ENCODE measurements at places on chromosomes 2 and 18.

DNA sequence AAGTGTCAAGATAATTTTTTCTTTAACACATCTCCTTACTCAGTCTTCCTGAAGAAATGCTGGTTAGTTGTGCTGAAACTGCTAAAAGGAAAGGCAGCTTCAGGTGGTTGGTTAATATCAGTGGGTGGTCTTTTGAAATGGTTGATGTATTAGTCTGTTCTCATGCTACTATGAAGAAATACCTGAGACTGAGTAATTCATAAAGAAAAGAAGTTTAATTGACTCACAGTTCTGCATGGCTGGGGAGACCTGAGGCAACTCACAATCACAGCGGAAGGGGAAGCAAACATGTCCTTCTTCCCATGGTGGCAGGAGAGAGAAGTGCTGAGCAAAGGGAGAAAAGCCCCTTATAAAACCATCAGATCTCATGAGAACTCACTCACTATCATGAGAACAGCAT is 125.9 kb upstream of the CYRIA start:
- H3K4me1 ChIP-seq: no peaks in the 10 kb centered on the region
- H3K4me3 ChIP-seq: no peak overlapping the region
- H3K27me3 ChIP-seq: no peaks in the 10 kb centered on the region
- H3K27ac ChIP-seq: no peak overlapping the region

GRCh38 chr2:203396667-203397066 is 68.5 kb downstream of the ABI2 start:
- H3K27ac ChIP-seq: no peak overlapping the region
- peak; percentile 39 for DNase-seq
- H3K4me1 ChIP-seq: no peaks in the 10 kb centered on the region
- H3K36me3 ChIP-seq: peaks cover 13% of the 10 kb centered on the region
- H3K27me3 ChIP-seq: no peaks in the 10 kb centered on the region

DNA sequence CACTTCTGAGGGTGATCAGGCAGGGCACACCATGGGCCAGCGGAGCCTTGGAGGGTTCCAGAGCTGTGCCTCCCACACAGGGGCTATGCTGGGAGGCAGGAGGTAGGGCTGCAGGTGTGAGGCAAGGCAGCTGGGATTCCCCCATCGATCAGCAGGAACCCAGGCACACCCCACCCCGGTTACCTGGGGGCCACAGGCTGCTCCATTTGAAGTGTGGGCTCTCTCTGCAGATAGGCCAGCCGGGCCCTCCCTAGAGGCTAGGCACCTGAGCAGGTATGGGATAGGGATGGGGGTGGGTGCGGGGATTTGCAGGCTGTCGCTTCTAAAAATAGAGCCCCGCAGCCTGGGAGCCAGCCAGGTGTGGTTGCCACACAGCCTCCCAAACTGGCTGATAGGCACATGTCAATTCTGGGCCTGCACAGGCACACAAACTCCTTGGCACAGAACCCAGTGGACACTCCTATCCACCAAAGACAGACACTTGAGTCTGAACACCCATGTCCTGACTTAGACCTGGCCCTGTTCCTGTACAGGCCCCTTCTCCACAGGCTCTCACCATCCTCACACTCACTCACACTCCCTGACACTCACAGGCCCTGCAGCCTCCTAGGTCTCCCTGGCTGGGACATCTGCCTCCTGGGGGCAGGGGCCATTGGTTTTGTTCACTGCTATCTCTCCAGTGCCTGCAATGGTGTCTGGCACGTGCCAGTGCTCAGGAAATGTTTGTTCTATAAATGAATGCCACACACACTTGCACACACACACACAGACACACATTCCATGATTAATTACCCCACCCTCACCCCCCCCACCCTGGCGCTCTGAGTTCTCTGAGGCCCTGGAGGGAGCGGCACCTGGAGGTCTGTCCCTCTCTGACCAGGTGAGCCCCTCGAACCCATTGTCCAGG is 73.4 kb downstream of the ZFP36L2 start:
- peaks cover 7% of the 10 kb centered on the region for H3K4me1 ChIP-seq
- no peaks in the 10 kb centered on the region for H3K36me3 ChIP-seq
- no peaks in the 10 kb centered on the region for H3K27me3 ChIP-seq
- H3K4me3 ChIP-seq: no peak overlapping the region
- no peak for DNase-seq

DNA sequence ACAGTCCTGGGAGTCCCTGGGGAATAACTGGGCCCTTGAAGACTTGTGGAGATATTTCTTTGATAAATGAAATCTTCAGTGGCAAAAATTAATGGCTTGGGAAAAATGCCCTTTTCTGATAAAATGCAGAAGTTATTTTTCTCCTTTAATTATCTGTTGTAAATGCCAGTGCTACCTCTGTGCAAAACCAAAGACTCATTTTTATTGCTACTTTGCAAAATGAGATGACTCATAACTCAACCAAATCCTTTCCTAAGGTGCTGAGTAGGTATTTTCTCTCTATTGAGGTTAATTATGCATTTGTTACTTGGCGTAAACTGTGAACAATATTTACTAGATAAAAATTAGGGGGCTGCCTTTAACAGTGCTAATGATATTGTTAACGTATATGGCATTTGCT is 163.9 kb downstream of the DOK6 start:
- no peak overlapping the region for H3K27ac ChIP-seq
- H3K27me3 ChIP-seq: no peaks in the 10 kb centered on the region
- no peak for DNase-seq

DNA sequence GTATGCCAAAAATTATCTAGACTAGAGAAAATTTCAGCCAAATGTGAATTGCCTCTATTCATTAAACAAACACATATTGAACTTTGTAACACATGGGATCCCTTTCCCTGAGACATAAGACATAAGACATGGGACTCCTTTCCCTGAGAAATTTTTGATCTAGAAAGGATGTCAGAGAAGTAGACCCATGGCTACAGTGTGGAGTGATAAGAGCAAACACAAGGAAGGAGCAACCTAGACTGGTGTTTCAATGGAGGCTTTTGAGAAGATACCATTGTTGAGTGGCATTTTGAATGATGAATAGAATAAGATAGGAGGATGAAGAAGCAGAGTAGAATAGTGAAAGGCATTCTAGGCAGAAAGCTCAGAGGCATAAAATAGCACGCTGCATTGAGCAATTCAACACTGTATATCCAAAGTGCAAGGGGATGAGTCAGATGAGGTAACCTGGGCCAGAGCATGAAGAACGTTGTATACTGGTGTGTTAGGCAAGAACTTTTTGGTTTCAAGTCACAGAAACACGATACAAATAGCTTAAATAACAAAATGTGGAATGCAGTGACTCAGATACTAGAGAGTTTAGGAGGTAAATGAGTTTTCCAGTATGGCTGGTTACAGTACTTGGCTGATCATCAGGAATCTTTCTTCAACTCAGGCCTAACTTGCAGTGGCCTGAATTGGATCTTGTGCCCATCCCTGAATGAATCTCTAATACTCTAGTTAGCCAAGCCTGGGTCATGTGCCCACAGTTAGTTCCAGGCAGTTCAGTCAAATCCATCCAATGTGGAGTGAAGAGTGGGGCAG is 129.8 kb upstream of the TANK start:
- H3K4me1 ChIP-seq: no peaks in the 10 kb centered on the region
- no peak for DNase-seq
- H3K4me3 ChIP-seq: no peak overlapping the region
- H3K36me3 ChIP-seq: no peaks in the 10 kb centered on the region
- no peak overlapping the region for H3K27ac ChIP-seq

DNA sequence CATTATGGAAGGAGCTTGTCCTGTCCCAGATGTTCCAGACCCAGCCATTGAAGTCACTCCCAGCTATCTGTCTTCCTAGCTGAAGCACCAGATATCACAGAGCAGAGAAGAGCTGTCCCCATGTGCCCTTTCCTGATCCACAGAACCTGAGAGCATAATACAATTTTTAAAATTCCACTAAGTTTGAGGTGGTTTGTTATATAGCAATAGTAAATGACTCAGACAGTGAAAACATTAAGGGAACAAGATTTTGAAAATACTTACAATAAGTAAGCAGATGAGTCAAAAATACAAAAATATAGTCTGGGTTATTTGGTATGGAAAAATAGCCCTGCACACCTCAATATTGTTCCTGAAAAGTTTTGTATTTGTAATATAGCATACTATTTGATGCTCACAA is 85.8 kb upstream of the GLS start:
- no peaks in the 10 kb centered on the region for H3K27me3 ChIP-seq
- peaks cover under 1% of the 10 kb centered on the region for H3K4me1 ChIP-seq
- no peak overlapping the region for H3K27ac ChIP-seq
- H3K4me3 ChIP-seq: no peak overlapping the region
- H3K36me3 ChIP-seq: no peaks in the 10 kb centered on the region

GRCh38 chr2:62313449-62314227 is 117.7 kb downstream of the B3GNT2 start:
- peaks cover 12% of the 10 kb centered on the region for H3K4me1 ChIP-seq
- H3K36me3 ChIP-seq: no peaks in the 10 kb centered on the region
- no peak overlapping the region for H3K27ac ChIP-seq
- H3K4me3 ChIP-seq: no peak overlapping the region
- no peak for DNase-seq

- no peak overlapping the region for H3K4me3 ChIP-seq
- H3K36me3 ChIP-seq: no peaks in the 10 kb centered on the region
- no peak overlapping the region for H3K27ac ChIP-seq
- no peaks in the 10 kb centered on the region for H3K4me1 ChIP-seq
Observed at GRCh38 chr2:31244101-31244500, 10.1 kb downstream of the EHD3 start.

DNA sequence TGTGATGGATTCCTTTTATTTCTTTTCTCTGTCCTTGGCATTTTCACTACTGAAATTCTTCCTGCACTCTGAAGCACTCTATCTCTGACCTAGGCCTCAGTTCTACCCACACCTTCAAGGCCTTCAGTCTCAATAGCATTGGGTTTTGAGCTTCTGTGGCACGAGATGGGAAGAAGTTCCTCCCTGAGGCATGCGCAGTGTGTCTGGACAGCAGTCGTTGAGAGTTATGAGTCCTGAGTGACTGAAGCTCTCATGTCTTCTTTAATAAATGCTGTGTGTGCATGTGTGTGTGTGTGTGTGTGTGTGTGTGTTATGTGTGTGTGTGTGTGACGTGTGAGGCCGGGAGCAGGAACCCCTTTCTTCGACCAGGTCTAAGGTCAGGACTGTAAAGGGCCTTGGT is 95.8 kb upstream of the DAPL1 start:
- H3K4me1 ChIP-seq: no peaks in the 10 kb centered on the region
- no peak overlapping the region for H3K27ac ChIP-seq
- no peak for DNase-seq
- H3K4me3 ChIP-seq: no peak overlapping the region

GRCh38 chr2:109333414-109334210 is 204.6 kb downstream of the SH3RF3 start:
- no peaks in the 10 kb centered on the region for H3K4me1 ChIP-seq
- no peaks in the 10 kb centered on the region for H3K27me3 ChIP-seq
- H3K4me3 ChIP-seq: no peak overlapping the region
- peak; percentile 35 for DNase-seq
- no peak overlapping the region for H3K27ac ChIP-seq
- H3K36me3 ChIP-seq: no peaks in the 10 kb centered on the region

GRCh38 chr18:8602040-8602439 is 7.2 kb upstream of the RAB12 start:
- DNase-seq: no peak
- H3K4me1 ChIP-seq: no peaks in the 10 kb centered on the region
- H3K27me3 ChIP-seq: peaks cover 7% of the 10 kb centered on the region
- no peak overlapping the region for H3K4me3 ChIP-seq

DNA sequence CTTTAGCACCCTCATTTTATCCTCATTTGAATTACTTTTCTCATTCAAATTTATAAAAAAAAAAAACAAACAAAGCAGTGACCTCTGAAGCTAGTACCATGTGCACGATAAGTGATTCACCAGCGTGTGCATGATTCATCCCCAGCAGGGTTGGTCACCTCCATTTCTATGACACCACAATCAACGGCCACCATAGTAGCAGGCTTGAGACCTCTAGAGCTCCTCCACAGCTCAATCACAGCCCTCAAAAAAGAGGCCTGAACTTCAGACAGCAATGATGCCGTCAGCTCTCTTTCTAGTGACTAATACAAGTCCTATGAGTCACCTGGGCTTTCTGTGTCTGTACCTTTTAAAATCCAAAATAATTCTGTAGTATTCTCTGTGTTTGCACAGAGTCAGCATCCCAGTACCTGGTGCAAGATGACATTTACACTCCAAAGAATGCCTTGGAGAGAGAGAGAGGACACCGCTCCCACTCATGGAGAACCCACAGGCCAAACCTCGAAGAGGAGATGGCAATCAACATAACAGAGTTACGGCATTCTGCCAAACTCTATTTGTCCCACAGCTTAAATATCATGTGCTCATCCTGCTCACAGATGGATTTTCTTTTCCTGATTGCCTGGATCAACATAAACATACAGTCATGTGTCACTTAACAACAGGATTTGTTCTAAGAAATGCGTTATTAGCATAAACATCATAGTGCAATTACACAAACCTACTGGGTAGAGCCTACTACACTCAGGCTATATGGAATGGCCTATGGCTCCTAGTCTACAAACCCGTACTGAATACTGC is 58.7 kb downstream of the L3MBTL4 start:
- H3K4me1 ChIP-seq: no peaks in the 10 kb centered on the region
- no peak overlapping the region for H3K27ac ChIP-seq
- H3K27me3 ChIP-seq: no peaks in the 10 kb centered on the region
- no peaks in the 10 kb centered on the region for H3K36me3 ChIP-seq
- H3K4me3 ChIP-seq: no peak overlapping the region

GRCh38 chr2:10486091-10486490 is 38.0 kb upstream of the ODC1 start:
- no peak for DNase-seq
- no peaks in the 10 kb centered on the region for H3K4me1 ChIP-seq
- H3K27ac ChIP-seq: no peak overlapping the region
- no peaks in the 10 kb centered on the region for H3K27me3 ChIP-seq

DNA sequence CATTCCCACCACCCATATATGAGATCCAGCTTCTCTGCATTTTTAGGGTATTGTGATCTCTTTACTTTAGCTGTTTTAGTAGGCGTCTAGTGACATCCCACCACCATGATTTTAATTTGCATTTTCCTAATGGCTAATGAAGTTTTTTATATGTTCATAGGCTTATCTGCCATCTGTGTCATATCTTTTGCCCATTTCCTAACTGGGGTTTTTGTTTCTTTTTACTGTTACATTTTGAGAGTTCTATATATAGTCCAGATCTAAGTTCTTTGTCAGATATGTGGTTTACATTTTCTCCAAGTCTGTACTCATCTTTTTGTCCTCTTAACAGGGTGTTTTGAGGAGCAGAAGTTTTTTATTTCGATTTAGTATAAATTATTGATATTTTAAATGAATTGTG is 39.6 kb downstream of the PTPN2 start:
- H3K4me1 ChIP-seq: no peaks in the 10 kb centered on the region
- H3K27ac ChIP-seq: no peak overlapping the region
- no peaks in the 10 kb centered on the region for H3K36me3 ChIP-seq

Measured in neural progenitor cell (in vitro differentiated cells).